ENCODE measurements at places on chromosomes 4 and X.

DNA sequence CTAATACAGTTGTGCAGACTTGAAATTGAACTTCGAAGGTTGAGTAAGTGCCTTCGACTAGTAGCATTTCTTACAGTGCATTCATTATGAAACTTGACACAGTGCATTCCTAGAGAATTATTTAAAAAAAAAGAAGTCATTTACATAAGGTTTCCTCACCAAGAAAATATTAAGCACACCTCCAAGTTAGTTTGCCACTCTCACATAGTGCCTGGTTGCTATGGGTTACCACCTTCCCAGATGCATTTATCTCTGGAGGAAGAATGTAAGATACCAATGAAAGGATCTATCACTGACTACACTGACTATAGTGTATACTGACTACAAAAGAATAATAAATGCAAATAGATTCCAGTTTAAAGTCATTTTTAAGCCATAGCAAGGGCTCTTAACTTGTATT lies 311.9 kb upstream of the RASGEF1B start:
- DNase-seq, result no peak

- no peak for DNase-seq
Measured at GRCh38 chr4:173446416-173446815, 47.5 kb upstream of the SCRG1 start.

- no peak for DNase-seq
Measured at GRCh38 chr4:110106931-110107296, 91.5 kb downstream of the ELOVL6 start.

- no peak for DNase-seq
Measured at GRCh38 chrX:65997978-65998717, 41.7 kb downstream of the VSIG4 start.

DNA sequence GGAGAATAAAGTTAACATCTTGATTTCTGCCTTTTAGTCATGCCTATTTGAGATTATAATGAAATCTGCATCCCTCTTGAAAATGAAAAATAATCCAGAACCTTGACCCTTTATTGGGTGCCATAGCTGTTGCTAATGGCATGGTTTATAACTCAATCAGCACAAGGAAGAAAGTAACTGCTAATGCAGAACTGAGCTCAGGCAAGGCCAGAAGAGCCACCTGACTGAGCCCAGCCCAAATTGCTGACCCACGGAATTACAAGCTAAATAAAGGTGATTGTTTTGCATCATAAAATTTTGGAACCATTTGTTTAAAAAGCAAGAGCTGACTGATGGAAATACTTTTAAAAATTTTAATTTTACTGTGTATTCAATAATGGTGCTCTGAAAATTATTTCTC lies 76.4 kb upstream of the TBL1X start:
- DNase-seq, result no peak

GRCh38 chr4:11587797-11588196 lies 159.1 kb upstream of the HS3ST1 start:
- DNase-seq, result no peak

DNA sequence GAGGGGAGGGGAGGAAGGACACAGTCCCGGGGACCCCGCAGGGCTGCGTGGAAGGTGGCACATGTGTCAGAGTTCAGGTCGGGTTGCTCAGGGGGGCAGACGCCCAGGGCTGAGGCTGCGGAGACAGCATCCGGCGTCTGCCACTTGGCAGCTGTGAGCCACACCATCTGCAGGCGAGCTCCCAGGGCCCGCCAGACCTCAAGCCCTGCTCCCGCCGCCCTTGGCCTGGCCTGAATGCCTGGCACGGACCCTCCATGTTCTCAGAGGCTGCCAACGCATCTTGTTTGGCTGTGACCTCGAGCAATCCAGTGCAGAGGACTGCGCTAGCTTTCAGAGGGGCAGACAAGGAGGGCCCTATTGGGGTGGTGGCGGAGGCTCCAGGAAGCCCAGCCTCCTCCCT lies 5.1 kb downstream of the BGN start:
- DNase-seq, result peak; percentile 77

DNA sequence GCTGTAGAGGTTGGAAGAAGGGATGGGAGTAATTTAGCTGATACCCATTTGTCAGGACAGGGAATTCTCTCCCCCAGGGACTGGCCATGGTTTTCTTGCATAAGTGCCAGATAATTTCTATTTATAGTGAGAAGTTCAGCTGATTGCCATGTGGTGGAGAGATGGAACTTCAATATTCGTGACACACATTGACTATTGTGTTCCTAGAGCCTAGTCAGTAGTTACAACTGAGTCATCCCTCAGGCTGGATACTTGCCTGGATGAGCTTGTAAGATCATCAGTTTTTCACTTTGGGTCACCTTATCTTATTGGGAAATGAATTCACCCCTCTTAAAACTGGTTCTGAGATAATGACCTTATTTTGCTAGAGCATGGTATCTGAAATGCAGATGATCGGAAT lies 32.2 kb downstream of the CFAP299 start:
- DNase-seq, result no peak

- no peak for DNase-seq
Measured at GRCh38 chr4:39621582-39621981, 17.1 kb downstream of the SMIM14 start.

DNA sequence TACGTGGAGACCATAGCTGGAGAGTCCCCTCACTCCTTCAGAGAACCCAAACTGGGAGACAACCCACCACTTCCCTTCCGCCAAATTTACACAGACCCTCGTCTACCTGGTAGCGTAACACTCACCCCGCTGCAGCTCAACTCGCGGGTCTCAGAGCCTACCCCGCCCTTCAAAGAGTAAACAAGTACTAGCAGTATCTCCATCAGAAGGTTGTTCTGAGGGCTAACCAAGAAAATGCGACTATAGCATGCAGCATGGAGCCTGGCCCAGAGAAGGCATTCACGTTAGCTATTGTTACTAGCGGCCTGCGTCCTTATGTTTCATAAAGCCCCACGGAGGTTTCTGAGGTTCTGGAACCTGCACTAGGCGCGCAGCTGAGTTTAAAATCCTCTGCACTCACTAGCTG lies 531 bp upstream of the MANBA start:
- no peak for DNase-seq

GRCh38 chr4:185831125-185831815 lies 19.3 kb upstream of the SORBS2 start:
- DNase-seq, result no peak

- peak; percentile 24 for DNase-seq
Measured at GRCh38 chr4:79650794-79651431, 242.9 kb upstream of the GK2 start.

DNA sequence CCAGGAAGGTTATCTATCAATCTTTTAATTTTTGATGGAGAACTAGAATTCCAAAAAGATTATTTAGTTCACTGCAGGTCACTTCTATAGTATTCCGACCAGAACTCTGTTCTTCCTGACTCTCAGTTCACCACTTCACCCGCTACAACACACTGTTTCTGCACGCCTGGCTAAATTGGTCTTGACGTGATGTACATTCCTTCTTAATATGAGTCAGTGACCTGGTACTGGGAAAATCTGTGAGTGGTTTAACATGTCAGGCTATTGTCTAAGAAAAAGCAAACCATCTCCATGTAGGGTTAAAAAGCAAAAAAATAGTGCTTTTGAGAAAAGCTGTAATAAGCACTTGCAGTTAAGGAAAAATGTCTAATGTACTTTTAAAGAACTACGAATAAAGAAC lies 120.4 kb downstream of the NDST3 start:
- DNase-seq, result no peak

- DNase-seq, result no peak
Measured at GRCh38 chr4:145231906-145232700, 51.7 kb upstream of the OTUD4 start.

DNA sequence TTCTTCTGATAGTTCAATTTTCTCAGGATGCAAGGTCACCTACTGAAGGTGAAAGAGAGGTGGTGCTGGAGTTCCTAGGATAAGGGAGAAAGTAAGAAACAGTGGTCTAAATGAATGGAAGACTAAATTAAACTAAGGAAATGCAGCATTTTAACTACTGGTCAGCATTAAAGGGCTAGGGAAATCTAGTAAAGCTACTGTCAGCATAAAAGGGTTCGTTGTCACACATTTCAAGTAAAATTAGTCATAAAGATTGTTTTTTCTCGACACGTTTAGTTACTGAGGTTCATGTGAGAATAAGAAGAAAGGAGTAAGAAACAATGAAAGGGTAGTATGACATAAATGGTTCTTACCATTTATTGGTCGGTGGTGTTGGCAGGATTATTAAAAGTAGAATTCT lies 40.0 kb upstream of the COX18 start:
- no peak for DNase-seq

- no peak for DNase-seq
Measured at GRCh38 chr4:121278811-121279368, 101.9 kb downstream of the QRFPR start.

DNA sequence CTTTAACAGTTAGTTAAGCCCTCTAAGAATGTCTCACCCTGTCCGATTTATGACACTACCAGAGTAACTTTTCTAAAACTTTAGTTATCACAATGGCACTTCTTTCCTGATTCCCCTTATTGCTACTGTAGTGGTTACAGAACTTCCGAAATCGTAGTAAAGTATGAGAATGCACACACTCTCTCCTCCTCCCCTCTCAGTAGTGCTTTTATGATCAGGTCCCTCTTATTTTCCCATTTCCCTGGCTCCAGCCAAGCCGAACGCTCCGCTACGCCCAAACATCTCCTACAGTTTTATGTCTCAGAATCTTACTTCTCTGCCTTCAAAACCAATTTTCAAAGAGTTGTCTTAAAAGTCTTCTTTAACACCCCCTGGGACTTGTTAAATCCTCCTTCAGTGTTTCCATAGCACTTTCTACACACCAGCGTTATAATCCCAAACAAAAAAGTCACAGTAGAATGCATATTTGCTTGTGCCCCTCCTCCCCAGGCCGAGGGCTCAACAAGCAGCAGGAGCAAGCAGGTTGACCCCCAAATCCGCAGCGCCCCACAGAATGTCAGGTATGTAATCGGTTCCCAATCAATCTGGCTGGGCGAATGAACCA lies 671 bp downstream of the HPF1 start:
- DNase-seq, result no peak

DNA sequence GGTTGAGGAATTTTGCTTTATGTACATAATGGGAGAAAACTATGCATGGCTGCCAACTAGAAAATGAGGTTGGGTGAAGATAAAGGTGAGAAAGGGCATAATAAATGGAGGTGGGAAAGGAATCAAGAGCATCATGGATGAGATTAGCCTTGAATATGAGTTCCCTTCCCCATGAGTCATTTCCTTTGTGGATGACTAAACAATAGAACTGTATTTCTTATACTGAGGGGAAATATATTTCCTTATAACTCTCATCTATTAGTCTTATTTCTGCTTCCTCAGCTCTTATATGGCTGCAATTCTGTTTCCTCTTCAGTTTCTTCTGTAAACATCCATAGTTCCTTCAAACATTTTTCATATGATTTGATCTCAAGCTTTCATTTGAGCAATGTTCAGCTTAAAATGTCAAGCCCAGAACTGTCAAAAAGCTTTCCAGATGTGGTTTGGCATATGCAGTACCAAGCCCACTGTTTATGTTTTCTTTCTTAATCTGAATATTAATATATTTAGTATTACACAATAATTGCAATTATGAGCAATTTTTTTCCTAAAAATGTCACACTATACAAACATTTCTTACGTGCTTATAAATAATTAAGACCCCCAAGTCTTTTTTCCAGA lies 100.7 kb upstream of the GRPR start:
- no peak for DNase-seq

DNA sequence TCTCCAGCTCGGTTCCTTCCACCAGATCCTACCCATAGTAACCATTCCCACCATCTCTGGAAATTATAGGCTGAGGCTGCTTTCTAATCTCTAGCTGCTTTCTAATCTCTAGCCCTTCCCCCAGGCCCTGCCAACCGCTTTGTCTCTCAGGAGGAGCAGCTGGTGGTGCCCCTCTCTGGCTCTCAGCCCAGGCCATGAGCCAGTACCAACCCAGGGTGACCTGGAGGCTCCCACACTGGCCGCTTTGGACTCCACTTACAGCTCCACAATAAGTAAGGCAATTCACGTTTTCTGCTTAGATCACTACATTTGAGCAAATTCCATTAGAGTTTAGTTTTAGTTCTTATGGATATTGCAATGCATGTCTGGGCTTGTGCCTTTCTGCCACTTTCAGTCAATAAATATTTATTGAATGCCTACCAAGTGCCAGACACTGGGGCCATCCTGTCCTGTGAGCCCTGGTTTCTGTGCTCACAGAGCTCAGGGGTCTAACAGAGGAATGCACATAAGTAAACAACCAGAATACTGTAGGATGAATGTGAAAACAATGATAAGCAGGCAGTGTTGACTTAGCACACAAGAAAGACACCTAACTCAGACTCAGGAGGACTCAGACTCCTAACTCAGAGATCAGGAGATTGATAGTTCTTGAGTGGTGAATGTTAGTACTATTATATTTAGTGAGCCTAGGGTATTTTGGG lies 38.9 kb downstream of the SMC1A start:
- peak; percentile 21 for DNase-seq

DNA sequence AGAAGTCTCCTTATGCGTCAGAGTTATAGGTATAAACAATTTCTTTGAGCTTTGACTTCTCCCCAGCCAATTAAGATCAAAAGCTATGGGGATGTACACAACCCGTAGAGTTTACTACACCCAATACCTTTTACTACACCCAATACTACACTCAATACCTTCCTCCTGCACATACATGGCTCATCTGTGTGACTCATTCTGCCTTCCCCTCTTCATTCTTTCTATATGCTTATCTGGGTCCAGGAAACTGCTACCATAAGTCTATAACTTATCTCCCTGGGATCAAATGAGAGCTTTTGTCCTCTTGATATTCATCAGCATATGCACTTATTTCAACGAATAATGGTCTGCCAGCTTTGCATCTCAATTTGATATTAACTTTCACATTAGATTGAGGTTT lies 28.2 kb downstream of the ANKRD50 start:
- no peak for DNase-seq

DNA sequence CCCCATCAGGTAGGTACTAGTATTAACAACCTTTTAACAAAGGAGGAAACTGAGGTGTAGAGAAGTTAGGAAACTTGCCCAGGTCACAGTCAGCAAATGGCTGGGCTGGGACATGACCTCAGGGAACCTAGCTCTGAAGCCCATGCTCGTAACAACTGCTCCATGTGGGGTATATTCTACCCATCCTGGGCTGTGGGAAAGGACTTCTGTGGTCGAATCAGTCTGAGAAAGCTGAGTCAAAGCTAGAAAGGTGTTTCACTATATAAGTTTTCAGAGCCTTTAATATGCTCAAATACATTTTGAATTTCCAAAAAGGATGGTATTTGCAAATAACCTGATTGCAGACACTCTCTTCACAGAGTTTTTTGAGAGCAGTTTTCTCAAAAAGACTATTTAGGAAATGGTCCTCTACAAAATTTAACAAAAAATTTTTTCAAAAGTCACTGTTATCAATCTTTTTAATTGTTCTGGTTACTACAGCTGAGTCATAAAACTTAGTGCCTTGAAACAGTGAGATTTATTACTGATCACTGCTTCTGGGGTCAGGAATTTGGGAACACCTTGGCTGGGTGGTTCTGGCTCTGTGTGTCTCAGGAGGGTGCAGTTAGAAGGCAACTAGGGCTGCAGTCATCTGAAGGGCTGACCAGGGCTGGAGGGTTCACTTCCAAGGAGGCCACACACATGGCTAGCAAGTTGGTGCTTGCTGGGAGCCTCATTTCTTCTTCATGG lies 53.6 kb downstream of the NSG1 start:
- no peak for DNase-seq

- DNase-seq, result no peak
Measured at GRCh38 chr4:17515445-17516407, 761 bp downstream of the CLRN2 start.
